ENCODE measurements at places on chromosomes 5 and 9.

- no peak for DNase-seq
Measured at GRCh38 chr5:83568186-83568585, 96.6 kb downstream of the VCAN start.

- no peak for DNase-seq
Measured at GRCh38 chr9:36463467-36463866, 63.4 kb upstream of the RNF38 start.

DNA sequence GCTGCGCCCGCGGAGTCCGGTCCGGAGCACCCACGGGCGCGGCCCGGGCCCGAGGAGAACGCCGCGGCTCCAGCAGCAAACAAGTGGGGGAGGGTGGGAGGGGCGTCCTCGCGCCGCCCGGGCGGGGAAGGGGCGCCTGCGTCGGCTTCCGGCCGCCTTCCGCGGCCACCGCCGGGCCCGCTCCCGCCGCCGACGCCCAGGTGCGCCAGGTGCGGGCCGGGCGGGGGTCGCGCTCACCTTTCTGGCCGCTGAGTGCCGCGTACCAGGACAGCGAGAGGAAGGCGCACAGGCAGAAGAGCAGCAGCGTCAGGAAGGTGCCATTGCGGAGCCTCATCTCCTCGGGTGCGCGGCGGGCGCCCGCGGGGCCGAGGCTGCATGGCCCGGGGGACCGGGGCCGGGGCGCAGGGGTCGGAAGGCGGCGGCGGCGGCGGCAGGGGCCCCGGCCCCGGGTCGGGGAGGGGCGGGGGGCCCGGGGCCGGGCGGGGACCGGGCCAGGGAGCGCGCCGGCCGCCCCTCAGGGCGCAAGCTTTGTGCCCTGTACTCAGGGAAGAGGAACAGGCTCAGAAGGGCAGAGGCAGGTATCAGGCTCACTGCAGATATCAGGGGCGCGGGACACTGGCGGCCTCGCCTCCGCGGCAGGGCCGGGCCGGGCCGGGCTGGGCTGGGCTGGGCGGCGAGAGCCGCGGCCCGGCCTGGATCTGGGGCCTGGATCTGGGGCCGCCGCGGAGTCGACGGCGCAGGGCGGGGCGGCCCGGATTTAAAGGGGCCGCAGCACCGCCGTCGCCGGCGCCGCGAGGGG lies at the start of gene MGAT4B:
Gene MGAT4B (minus strand): TSS at position 617 of the 799 bp plus-strand sequence. CDS start 283 bp downstream, at position 334.
- DNase-seq, result peak; percentile 75

- DNase-seq, result no peak
Measured at GRCh38 chr5:135025730-135026644, 8.0 kb downstream of the PITX1 start.

DNA sequence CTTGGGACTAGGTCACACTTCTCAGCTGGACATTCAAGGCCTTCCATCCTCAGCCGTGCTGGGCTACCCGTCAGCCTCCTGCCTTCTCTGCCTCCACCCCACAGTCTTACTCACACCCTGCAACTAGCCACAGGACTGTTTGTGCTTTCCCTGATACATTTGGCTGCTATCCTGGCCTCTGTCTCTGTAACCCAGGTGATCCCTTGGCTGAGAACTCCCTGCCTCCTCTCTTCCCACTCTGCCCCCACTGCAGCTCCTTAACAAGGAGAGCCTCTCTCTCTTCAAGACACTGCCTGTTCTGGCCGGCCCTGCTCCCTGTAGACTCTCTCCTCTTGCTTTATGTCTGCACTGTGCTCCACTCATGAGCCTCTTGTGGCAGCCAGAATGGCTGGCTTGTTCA lies 120.6 kb downstream of the MSX2 start:
- DNase-seq, result no peak

DNA sequence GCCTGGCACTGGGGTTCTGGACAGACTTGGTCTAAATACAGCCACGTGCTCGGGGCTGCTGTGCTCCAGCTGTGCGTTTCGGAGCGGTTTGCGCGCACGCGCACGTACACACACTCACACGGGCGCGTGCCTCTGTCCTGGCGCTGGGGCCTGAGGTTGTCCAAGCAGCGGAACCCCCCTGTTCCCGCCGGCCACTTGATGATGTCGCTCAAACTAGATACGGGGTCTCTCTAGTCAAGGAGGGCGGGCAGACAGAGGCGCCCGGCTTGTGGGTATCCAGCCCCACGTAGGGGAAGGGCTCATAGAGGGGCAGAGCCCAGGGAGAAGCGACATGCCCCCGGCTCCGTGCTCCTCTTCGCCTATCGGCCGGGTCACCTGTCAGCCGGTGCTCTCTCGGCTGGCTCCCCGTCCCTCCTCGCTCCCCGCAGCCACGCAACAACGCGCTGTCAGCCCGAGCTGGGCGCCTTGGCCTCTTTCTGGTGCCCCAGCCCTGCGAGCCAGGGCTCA lies 8.9 kb downstream of the NR2F1-AS1 start:
- no peak for DNase-seq

GRCh38 chr5:123880875-123881274 lies 368.9 kb downstream of the CSNK1G3 start:
- DNase-seq, result no peak

- DNase-seq, result peak; percentile 50
Measured at GRCh38 chr5:64509828-64510227, 4.0 kb downstream of the RGS7BP start.

DNA sequence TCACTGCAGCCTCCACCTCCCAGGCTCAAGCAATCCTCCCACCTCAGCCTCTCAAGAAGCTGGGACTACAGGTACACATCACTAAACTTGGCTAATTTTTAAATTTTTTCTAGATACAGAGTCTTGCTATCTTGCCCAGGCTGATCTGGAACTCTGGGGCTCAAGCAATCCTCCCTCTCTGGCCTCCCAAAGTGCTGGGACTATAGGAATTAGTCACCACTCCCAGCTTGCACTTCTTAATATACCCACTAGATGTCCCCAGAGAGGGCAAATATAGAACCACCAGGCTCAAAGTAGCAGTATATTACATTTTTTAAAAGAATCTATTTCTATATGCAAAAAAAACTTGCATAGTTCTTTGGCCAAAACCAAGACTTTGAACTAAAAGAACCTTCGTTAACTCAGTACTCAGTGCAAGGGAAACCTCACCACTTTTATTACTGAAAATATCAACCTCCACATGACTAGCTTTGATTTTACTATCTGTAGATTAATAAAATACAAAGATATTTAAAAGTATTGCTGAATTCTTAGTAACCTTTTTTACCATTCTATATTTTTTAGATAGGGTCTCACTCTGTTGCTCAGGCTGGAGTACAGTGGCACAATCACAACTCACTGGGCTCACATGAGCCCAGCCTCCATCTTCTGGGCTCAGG lies 25.8 kb upstream of the HSD17B3 start:
- DNase-seq, result peak; percentile 57

DNA sequence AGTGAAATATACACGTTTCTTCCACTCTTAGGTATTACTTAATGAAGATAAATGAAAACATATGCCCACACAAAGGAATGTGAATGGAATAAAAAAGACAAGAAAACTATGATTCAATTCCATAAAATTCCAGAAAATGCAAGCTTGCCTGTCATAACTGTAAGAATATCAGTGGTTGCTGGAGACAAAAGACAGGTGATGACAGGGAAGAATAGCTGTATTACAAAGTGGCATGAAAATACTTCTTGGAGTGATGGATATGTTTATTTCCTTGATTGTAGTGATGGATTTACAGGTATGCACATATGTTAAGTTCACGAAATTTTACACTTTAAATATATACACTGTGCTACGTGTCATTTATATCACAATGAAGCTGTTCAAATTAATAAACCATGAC lies 553.3 kb downstream of the HTR1A start:
- no peak for DNase-seq

GRCh38 chr5:87061046-87061445 lies 206.6 kb upstream of the RASA1 start:
- no peak for DNase-seq

DNA sequence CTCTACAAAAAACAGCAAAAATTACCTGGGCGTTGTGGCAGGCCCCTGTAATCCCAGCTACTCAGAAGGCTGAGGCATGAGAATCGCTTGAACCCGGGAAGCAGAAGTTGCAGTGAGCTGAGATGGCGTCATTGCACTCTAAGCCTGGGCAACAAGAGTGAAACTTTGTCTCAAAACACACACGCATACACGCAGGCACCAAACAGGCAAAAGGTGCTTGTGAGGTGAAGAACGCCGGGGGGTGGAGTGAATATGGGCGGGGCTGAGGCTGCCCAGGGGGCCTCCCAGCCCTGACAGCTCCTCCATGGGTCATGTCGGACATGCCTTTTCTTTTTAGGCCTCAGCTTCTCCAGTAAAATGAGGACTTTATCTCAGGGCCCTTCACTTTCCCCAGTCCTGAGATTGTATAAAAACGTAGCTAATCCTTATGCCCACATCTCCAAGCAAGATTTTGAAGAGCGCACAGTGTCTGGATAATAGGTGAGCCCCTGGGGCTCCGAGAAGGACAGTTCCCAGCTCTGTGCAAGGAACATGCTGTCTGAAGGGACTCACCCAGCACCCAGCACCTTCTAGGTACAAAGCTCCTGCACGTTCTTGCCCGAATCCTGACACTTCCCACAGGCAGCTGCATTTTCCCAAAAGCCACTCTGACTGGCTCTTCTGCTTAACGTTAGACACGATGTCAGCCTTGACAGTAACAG lies 168.3 kb downstream of the COL23A1 start:
- DNase-seq, result no peak

DNA sequence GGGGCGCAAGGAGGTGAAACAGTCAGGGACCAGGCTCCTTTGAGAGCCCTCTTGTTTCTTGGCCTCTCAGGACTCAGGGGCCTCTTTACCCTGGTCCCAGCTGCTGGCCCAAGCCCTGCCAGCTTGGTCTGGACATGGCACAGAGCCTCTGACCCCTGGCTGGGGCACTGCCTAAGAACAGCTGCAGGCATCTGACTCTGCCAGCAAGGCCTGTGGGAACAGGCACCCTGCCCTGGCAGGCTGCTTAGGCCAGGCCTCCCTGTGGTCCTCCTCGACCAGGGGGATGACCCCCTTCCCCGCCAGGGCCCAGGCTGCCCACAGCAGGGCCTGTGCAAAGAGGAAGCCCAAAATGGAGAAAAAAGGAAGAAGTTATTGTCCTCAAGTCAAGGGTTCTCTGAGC lies 25.5 kb downstream of the OLFML2A start:
- no peak for DNase-seq

DNA sequence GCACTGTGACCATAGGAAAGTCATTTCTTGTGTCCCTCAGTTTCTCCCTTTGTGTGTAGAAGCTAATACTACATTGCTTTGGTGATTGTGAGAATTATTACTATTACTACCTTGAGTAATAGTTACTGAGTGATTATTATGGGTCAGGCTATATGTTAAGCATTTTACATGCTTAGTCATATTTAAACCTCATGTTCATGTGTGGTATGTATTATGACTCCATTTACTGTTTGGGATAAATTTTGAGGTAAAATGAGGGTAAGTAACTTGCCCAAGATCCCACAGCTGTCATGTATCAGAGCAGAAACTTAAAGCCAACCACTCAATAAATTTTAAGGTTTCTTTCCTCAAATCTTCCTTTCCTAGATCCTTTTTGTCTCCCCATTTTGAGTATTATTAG lies 28.3 kb downstream of the SLF1 start:
- DNase-seq, result no peak

GRCh38 chr5:157486861-157487260 lies 26.8 kb downstream of the NIPAL4 start:
- DNase-seq, result no peak

DNA sequence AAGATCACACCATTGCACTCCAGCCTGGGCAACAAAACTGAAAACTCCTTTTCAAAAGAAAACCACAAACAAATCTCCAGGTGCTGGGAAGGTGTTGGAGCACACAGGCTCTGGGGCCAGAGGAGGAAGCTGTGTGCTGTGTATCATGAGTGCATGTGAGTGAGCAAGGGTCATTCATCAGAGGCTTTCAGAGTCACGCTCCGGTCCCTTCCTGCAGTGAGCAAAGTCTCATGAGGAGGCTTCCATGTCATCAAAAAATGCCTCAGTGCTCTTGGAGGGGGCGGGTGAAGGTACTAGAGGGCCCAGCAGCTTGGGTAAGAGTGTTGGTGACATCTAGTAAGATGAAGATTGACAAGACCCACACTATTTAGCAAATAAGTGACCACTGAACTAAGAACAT lies 48.3 kb upstream of the TESK1 start:
- DNase-seq, result no peak

GRCh38 chr5:135439231-135440205 lies 7.6 kb downstream of the DCANP1 start:
- DNase-seq, result no peak

DNA sequence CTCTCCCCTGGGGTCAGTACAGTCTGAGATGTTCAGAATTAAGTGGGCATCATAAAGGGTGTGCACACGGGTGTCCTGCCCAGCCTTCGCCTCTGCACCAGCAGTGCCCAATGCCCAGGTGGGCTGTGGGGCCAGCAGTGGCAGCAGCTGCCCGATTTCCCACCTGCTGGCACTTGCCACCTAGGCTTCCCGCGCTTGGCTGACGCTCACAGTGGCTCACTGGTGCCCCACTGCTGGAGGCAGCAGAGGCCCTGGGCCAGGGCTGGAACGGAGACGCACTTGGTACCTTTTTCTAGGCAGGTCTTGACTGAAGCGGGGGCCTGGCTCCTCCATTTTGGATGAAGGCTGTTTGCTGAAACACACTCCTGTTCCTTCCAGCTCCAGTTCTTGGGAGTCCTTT lies 17.0 kb downstream of the MRNIP start:
- no peak for DNase-seq

DNA sequence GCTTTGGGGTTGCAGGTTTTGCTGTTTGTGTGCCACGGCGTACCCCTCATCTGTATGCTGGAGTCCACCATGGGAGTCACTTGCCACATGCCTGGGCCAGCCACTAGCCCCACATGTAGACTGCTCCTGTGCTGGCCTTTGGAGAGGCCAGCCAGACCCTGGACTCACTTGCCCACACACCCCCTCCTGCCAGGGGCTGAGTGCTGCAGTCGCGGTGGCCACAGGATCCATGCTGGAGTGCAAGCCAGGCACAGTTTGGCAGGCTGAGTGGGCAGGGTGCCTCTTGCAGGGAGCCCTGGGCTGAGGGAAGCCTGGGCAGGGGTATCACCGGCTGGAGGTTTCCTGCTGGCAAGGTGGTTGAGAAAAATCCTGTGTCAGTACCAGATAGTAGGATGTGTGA lies 25.6 kb upstream of the GCNT1 start:
- no peak for DNase-seq

DNA sequence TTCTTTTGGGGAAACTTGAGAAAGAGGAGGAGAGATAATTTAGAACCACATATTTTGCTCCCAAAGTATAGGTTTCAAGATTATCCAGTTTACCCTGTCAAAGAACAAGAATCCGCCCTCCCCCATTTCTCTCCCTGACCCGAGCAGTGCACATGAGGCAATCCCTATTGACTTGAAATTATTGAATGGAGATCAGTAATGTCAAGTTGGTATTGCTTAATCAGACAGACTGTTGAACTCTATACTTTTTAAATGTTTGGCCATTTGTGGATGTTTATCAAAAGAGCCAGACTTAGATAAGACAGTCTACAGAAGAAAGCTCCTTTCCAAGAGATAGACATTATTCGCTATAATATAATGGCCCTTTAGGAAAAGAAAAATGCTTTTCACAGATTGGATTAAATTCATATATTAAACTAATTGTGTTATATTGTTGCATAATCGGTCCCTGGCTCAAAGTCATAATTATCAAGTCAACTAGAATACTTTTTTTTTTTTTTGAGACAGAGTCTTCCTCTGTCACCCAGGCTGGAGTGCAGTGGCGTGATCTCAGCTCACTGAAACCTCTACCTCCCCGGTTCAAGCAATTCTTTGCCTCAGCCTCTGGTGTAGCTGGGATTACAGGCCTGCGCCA lies 5.3 kb downstream of the SLC25A25 start:
- DNase-seq, result no peak
